ENCODE measurements at places on chromosomes 6 and 20. TPM values are rescaled to one million over a fixed set of nuclear protein-coding genes. Genes with fewer than 3 reads are reported as not detected.
A peak's percentile ranks its signal among the peaks of the same experiment; 100 is the strongest.

DNA sequence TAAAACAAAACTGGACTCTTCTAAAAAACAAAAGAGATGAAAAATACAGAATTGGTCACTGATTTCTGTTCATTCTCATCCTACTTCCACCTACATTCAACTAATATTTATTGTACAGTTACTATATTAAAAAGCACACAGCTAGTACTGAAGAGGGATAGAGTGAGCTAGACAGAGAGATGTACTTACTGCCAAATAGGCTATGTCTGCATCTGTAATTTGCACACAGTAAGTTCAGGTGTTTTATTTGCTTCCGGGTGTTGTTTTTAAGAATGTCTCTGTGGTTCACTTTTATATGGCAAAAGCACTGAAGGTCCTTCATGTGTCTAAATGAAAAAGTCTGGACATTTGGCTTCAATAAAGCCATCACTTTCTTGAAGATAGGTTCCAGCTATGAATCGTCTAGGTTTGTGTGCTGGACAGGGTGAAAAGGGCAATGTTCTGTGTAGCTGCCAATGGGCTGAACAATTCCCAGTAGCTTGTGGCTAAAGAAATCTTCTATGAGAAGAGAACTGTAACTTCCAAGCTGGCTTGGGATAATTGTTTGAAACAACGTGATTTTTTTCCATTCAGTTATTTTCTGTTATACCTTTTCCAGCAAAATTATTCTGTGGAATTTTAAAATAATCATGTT is 47.3 kb downstream of the EPB41L2 start:
- peaks cover 34% of the 10 kb centered on the region for H3K4me1 ChIP-seq
- H3K36me3 ChIP-seq = no peaks in the 10 kb centered on the region
- no peak overlapping the region for H3K4me3 ChIP-seq
- no peaks in the 10 kb centered on the region for H3K27me3 ChIP-seq

Gene E2F1
- 18.1 TPM for total RNA-seq

Gene PI3
- not detected for total RNA-seq

DNA sequence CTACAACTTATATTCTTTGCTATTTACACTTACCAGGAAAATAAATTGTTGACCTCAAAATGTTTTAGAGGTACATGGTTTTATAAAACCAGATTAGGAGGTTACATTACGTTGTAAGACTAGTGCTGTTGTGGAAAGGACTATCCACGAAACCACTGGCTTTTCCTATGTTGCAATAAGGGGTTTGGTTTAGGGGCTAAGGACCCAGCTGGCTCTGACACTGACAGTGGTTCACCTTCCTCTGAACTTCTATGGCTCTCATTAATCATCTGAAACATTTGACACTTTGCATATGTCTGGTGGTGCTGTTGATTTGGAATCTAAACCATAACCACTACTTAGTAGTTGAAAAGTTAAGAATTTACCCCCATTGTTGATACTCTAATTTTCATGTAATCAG is 186.7 kb downstream of the NKAIN2 start:
- H3K27ac ChIP-seq = no peak overlapping the region
- no peaks in the 10 kb centered on the region for H3K4me1 ChIP-seq
- peaks cover 24% of the 10 kb centered on the region for H3K27me3 ChIP-seq
- H3K36me3 ChIP-seq = no peaks in the 10 kb centered on the region
- no peak for DNase-seq
- no peak overlapping the region for H3K4me3 ChIP-seq

Gene ZNF831
- 0.02 TPM for total RNA-seq

Gene PRSS35
- 42.2 TPM for total RNA-seq

DNA sequence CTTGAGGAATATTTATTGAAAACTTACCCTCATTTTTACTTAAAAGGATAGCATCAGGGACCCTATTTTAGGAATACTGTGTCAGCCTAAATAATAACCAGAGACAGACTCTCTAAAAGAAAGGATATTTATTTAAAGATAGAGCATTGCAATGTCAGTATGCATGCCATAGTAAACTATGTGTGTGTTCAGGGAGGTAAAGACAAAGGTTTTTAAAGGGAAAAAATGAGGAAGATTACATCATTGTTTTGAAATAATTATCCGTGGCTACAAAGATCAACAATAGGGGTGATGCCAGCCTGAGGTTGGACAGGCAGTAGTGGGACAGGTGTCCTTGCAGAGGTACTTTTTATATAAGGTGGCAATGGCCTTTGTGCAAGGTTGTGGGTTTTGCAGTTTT is 23.7 kb upstream of the CFAP206 start:
- no peaks in the 10 kb centered on the region for H3K4me1 ChIP-seq
- H3K36me3 ChIP-seq = peaks cover 2% of the 10 kb centered on the region
- H3K27me3 ChIP-seq = no peaks in the 10 kb centered on the region
- H3K4me3 ChIP-seq = no peak overlapping the region

DNA sequence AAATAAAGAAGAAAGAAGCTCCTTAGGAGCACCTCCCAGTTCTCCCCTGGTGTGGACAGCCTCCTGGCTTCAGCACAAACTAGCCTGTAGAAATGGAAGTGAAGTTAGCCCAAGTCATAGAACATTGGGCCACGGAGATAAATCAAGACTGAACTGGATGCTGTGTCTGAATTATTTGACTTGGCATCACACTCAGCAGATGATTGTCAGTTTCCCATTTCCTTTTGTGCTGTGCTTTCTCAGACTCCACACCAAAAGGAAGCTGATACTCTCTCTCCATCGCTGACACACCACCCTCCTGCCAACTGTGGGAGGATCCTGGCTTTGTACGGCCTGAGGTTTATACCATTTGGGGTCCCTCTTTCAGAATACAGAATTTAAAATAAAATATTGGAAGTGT is 209.8 kb downstream of the TFAP2A start:
- no peak overlapping the region for H3K27ac ChIP-seq
- H3K27me3 ChIP-seq = no peaks in the 10 kb centered on the region
- no peaks in the 10 kb centered on the region for H3K36me3 ChIP-seq
- no peak overlapping the region for H3K4me3 ChIP-seq
- peaks cover 1% of the 10 kb centered on the region for H3K4me1 ChIP-seq

- no peak overlapping the region for H3K27ac ChIP-seq
- H3K27me3 ChIP-seq = no peaks in the 10 kb centered on the region
- H3K36me3 ChIP-seq = no peaks in the 10 kb centered on the region
- H3K4me3 ChIP-seq = no peak overlapping the region
- peaks cover 36% of the 10 kb centered on the region for H3K4me1 ChIP-seq
Measured at GRCh38 chr6:9252799-9253198, 817.5 kb upstream of the SLC35B3 start.

Gene BMP2
- 9.2 TPM for total RNA-seq

DNA sequence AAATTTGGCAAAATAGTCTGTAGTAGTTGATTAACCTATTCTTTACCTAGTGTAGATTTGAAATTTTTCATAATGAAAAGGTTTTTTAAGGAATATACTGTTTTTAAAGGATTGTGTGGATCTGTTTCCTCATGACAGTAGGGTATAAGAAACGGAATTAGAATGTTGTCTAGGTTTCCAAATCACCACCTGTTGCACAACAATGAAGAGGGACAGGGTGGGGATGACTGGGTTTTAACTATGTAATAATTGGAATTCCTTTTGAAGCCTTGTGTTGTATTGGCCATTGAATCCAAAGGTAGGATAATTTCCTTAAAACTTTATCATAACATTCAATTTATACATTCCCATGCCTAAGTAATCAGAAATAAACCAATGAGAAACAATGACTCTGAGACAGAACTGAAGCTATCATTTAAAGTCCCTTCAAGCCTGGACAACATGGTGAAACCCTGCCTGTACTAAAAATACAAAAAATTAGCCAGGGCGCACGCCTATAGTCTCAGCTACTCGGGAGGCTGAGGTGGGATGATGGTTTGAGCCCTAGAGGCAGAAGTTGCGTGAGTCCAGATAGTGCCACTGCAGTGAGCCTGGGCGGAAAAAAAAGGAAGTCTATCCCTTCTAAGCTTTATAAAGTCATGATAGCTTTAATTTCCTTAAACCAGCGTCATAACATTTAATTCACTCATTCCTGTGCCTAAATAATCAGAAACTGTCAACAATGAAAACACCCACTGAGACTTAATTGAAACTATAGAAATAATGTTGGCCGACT is 18.3 kb upstream of the SLC17A5 start:
- H3K27ac ChIP-seq = no peak overlapping the region
- no peak overlapping the region for H3K4me3 ChIP-seq
- peaks cover 10% of the 10 kb centered on the region for H3K27me3 ChIP-seq
- no peaks in the 10 kb centered on the region for H3K4me1 ChIP-seq
- DNase-seq = no peak
- H3K36me3 ChIP-seq = no peaks in the 10 kb centered on the region

- H3K27ac ChIP-seq = no peak overlapping the region
- peaks cover 31% of the 10 kb centered on the region for H3K36me3 ChIP-seq
- no peak overlapping the region for H3K4me3 ChIP-seq
- H3K4me1 ChIP-seq = peaks cover 6% of the 10 kb centered on the region
Measured at GRCh38 chr20:21390768-21391167, 6.6 kb downstream of the NKX2-4 start.

- no peaks in the 10 kb centered on the region for H3K36me3 ChIP-seq
- peaks cover 4% of the 10 kb centered on the region for H3K4me1 ChIP-seq
- no peak for DNase-seq
- H3K27ac ChIP-seq = no peak overlapping the region
Measured at GRCh38 chr6:125953502-125953875, 3.1 kb upstream of the HINT3 start.

GRCh38 chr6:7513529-7513928 is 27.9 kb upstream of the DSP start:
- no peaks in the 10 kb centered on the region for H3K27me3 ChIP-seq
- no peaks in the 10 kb centered on the region for H3K36me3 ChIP-seq
- H3K27ac ChIP-seq = no peak overlapping the region
- no peak overlapping the region for H3K4me3 ChIP-seq

DNA sequence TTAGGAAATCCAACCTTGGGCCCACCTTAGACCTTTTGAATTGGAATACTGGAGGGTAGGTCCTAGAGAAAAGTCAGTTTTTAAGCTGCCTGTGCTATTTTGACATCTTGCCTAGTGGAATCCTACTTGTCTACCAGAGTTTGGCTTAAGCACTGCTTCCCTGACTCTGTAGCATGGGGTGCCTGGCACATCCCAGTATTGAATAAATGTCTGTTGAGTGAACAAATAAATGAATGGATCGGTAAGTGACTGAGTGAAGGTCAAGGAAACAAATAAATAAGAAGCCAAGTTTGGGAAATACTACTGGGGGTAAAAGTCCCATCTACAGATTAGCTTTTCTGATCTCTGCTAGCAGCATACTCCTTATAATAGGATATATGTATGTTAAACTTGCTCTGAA is 140.5 kb downstream of the FNDC1 start:
- H3K27ac ChIP-seq = no peak overlapping the region
- H3K4me3 ChIP-seq = no peak overlapping the region
- H3K27me3 ChIP-seq = peaks cover 2% of the 10 kb centered on the region
- no peaks in the 10 kb centered on the region for H3K4me1 ChIP-seq
- H3K36me3 ChIP-seq = no peaks in the 10 kb centered on the region

- no peak overlapping the region for H3K27ac ChIP-seq
- H3K27me3 ChIP-seq = peaks cover 2% of the 10 kb centered on the region
- no peaks in the 10 kb centered on the region for H3K36me3 ChIP-seq
Measured at GRCh38 chr6:14458669-14459266, 341.2 kb downstream of the CD83 start.

Gene MOCS1
- 4.1 TPM for total RNA-seq

Gene RAMACL
- total RNA-seq = 0.79 TPM

Gene KIZ
- total RNA-seq = 21.7 TPM

- H3K4me1 ChIP-seq = peaks cover 23% of the 10 kb centered on the region
- H3K27me3 ChIP-seq = peaks cover 7% of the 10 kb centered on the region
- H3K4me3 ChIP-seq = no peak overlapping the region
- H3K36me3 ChIP-seq = no peaks in the 10 kb centered on the region
Measured at GRCh38 chr6:6714118-6714897, 125.8 kb downstream of the LY86 start.

Gene EEF1A2
- 15.6 TPM for total RNA-seq

- peak overlapping the region; percentile 37 for H3K27ac ChIP-seq
- no peak overlapping the region for H3K4me3 ChIP-seq
- no peaks in the 10 kb centered on the region for H3K27me3 ChIP-seq
- peaks cover 38% of the 10 kb centered on the region for H3K4me1 ChIP-seq
- H3K36me3 ChIP-seq = peaks cover 2% of the 10 kb centered on the region
Measured at GRCh38 chr6:75376347-75377024, 91.9 kb upstream of the TMEM30A start.

- peak overlapping the region; percentile 79 for H3K4me3 ChIP-seq
- peak overlapping the region; percentile 95 for H3K27ac ChIP-seq
- H3K4me1 ChIP-seq = peaks cover 33% of the 10 kb centered on the region
- no peaks in the 10 kb centered on the region for H3K27me3 ChIP-seq
- peak; percentile 25 for DNase-seq
Measured at GRCh38 chr20:49712996-49713752, 504 bp downstream of the B4GALT5 start.

Gene RGS17
- total RNA-seq = 1.1 TPM

Gene DSE
- 73.3 TPM for total RNA-seq

GRCh38 chr6:30234356-30234755 is 21.1 kb upstream of the TRIM26 start:
- H3K4me1 ChIP-seq = no peaks in the 10 kb centered on the region
- peaks cover 43% of the 10 kb centered on the region for H3K27me3 ChIP-seq
- no peak overlapping the region for H3K27ac ChIP-seq

- H3K4me3 ChIP-seq = peak within 1 kb of the TSS; percentile 73
- no peaks in the 10 kb centered on the region for H3K36me3 ChIP-seq
- peak; percentile 65 for DNase-seq
Measured at GRCh38 chr6:84033523-84034451, at the start of gene MRAP2. MRAP2 (plus strand) TSS chr6:84033772; CDS start chr6:84055319, 21,547 bp downstream.

DNA sequence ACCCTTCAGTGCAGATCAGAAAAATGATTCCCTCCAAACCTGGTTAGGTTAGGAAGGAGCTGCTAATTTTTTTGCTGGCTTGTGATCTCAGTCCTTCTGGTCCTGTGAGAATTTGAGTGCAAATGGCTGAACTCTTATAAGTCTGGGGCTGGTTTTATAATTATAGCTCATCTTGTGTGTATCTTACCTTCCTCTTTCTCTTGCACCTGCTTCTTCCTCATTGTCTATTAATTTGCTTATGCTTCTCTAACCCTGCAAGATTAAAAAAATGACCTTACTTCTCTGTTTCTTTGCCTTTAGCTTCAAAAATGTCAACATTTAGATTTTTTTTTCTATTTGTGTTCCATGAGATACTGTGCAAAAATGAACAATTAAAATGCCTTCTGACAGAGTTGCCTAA is 576.2 kb downstream of the DHX35 start:
- H3K27me3 ChIP-seq = no peaks in the 10 kb centered on the region
- H3K27ac ChIP-seq = no peak overlapping the region
- DNase-seq = no peak
- H3K4me3 ChIP-seq = no peak overlapping the region

Gene MOXD1
- total RNA-seq = 110 TPM

Gene SH3BGRL2
- 24.7 TPM for total RNA-seq
